ENCODE measurements at places on chromosomes 12 and 14. TPM values are rescaled to one million over a fixed set of nuclear protein-coding genes. Genes with fewer than 3 reads are reported as not detected.

Gene LRRC10
- total RNA-seq = not detected

Gene SERPINA1
- 1.3 TPM for total RNA-seq

Gene CLEC4A
- total RNA-seq = not detected

Gene SMOC1
- total RNA-seq = 14.3 TPM

Gene TBX3
- total RNA-seq = 3.7 TPM

Gene PKP2
- 18.5 TPM for total RNA-seq
